ENCODE measurements at places on chromosomes 4 and X. TPM values are rescaled to one million over a fixed set of nuclear protein-coding genes. Genes with fewer than 3 reads are reported as not detected.

The GJB1 gene
- total RNA-seq, result not detected

- DNase-seq, result no peak
Measured at GRCh38 chr4:187849556-187850225, 145.9 kb upstream of the ZFP42 start.

DNA sequence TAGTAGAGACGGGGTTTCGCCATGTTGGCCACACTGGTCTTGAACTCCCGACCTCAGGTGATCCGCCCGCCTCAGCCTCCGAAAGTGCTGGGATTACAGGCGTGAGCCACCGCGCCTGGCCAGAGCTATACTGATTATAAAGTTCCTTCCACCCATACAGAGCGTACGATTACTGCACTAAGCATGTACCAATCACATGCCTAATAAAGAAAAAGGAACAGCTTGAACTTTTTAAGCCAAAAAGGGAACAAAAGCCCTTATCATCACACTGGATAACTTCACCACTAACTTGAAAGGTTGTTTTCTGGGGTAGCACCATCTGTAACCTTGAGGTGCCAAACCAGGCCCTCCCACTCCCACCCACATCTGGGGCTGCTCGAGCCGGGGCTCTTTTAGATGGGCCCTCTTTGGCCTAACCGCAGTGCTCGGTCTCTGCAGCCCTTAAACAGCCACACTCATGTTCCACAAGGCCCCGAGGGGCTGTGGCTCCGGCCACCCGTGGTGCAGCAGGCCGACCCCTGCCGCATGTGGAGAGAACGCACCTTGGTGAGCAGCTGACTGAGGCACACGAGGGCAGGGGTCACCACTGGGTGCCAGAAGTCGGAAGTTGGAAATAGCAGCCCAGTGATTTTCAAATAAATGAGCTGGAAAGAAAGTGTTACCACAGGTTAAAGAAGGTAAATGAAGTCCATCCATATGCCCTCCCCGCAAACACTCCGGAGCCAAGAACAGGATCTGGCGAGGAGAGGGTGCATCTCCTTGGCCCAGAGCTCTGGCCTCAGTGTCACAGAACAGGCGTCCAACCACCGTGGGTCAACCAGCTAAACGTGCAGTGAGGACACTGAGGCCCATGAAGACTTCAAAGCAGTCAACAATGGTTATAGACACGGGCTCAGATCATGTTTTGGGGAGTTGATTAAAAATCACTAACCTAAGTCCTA is 18.4 kb downstream of the NOP14 start:
- DNase-seq, result no peak

- no peak for DNase-seq
Measured at GRCh38 chr4:40309250-40309774, 25.8 kb upstream of the CHRNA9 start.

GRCh38 chr4:139278485-139278884 is 1.5 kb downstream of the MGARP start:
- DNase-seq, result no peak

GRCh38 chrX:130734713-130735112 is 168.3 kb downstream of the ENOX2 start:
- no peak for DNase-seq

DNA sequence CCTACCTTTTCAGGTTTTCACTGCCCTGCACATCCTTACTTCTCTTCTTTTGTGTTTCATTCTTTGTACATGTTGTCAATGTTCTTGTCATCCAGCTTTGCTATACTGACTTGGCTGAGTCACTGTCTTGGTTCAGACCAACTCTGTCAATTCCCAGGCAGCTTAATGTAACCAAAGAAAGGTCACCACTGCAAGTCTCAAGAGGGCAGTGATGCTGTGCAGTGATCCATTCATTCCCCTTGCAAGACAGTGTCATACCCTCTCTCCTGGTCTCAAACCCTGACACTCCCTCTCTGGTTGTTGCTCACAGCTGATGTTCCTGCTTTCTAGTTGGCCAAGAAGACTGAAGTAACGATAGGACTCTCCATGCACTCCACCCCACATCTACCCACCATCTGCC is 17.5 kb downstream of the RAB39B start:
- DNase-seq, result no peak

DNA sequence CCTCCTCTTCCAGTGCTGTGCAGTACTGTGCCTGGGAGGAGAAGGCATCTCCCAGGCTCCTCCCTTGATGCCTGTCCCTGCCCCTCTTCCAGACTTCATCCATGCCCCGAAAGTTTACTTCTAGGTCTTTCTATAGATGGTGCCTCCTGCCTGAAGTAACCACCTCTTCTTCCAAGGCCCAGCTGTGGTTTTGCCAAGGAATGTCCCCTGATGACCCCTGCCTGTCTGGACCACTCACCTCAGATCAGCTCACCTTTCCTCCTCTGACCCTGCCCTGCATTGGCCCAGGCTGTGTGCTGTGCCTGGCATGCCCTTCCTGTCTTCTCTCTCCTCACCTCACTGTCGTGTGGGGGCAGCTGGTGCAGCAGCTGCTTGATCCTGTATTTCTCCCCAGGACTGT is 6.8 kb downstream of the PRICKLE3 start:
- no peak for DNase-seq

The CSN1S1 gene
- total RNA-seq, result not detected

The ARR3 gene
- not detected for total RNA-seq

The GLRA2 gene
- not detected for total RNA-seq

The ADAMTS3 gene
- total RNA-seq, result 3.5 TPM

DNA sequence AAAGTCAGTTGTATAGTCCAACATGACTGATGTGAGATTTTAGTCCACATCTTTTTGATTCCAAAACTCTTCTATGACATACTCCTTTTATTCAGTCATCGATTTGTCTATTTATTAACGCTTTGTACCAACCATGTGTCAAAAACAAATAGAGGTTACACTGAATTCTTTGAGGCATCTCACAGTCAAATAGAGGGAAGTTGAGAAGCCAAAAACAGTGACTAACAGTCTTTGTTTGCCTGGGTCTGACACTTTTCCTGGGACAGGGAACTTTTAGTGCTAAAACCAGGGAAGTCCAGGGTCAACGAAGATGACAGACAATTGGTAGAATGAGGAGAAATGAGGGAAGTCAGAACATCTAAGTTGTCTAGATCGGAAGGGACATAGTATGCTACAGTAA is 169.9 kb upstream of the HS3ST1 start:
- DNase-seq, result no peak

- DNase-seq, result no peak
Measured at GRCh38 chrX:87728024-87728423, 210.4 kb downstream of the KLHL4 start.

The KLHL13 gene
- 10.7 TPM for total RNA-seq

DNA sequence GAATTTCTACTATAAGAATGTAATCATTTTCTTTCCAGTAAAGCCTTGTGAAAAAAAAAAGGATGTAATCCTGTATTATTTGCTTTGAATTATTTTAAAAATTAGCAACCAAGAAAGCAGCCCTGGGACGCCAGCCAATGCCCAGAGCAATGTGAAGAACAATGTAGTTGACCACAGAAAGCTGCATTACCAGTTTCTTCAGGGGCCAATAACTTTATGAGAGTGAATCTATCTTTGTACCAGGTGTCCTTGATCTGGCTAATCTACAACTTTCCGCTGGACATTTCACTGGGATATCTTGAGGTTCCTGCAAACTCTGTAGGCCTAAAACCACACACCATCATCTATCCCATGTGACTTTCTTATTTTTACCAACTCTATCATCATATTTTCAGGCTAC is 7.6 kb upstream of the KLHL2 start:
- DNase-seq, result no peak

GRCh38 chrX:71514367-71515037 is 18.4 kb upstream of the OGT start:
- no peak for DNase-seq

GRCh38 chrX:101442085-101442484 is 34.1 kb downstream of the HNRNPH2 start:
- no peak for DNase-seq

DNA sequence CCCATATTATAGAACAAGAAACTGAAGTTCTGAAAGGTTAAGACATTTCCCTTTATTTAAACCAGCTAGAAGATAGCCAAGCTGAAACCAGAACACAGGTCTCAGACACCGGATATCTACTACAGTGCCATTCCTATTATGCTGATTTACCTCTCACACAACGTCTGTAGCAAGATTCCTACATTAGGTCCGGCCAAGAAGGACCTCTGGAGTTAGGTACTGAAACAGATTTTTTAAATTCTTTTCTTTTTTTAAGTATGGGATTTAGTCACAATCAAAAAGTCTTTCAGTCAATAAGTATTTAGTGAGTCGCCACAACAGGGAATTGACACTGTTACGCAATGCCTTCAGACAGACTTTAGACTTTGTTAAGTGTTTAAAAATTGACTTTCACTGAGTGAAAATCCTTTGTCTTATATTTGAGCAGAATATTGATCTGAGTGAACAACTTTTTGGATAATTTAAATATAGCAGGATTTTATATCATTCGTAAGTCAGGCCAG is 26.5 kb upstream of the SPANXN4 start:
- DNase-seq, result no peak

DNA sequence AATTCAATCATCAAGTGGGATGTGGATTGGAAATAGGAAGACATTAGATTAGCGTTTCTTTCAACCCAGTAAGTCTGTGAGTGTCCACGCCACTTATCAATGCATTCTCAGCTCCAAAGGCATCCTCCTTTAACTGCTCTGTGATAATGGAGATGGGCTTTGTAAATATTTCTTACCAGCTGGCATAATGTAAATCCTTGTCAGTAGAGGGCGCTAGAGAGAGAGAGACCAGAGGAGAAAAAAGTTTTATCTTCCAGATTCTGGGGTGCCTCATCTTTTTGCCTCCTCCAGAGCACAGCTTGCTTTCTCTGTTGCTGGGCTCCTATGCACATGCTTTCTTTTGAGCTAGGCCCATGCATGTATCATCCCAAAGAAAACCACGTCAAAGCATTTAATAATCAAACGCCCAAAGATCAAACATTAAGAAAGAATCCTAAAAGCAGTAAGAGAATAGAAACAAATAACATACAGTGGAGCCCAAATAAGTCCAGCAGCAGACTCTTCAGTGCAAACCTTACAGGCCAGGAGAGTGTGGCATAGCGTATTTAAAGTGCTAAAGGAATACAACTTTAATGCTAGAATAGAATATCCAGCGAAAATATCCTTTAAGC is 9.6 kb upstream of the MTMR1 start:
- DNase-seq, result no peak

DNA sequence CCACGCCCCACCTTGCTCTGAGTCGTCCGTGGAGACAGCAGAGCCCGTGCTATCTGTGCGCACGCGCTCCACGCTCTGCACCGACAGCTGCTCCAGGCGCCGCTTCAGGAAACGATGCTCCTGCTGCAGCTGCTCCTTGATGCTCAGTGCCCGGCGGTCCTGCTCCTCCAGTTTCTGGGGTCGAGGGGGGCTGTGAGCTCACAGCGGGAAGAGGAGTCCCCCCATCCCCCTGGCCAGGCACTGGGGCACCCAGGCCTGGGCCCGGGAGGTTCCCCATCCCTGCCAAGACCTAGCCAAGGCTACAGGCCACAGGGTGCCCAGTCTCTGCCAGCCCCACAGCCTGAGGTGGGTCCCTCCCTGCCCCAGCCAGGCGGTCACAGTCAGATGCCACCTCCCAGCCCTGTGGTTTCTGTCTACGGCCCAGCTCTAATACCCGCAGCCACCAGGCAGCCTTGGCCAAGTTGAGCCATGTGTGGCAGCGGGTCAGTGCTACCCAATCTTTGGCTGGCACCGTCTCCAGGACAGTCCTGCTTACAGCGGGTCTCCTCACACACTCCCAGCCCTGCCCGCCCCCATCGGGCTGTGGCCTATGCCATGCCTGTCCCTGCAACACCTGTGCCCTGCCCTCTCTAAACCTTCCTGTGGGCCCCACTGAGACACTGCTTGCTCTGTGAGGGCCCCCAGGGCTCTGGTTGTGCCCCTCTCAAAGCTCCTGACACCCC is 9.3 kb upstream of the HAUS3 start:
- DNase-seq, result no peak

The GAGE1 gene
- not detected for total RNA-seq

DNA sequence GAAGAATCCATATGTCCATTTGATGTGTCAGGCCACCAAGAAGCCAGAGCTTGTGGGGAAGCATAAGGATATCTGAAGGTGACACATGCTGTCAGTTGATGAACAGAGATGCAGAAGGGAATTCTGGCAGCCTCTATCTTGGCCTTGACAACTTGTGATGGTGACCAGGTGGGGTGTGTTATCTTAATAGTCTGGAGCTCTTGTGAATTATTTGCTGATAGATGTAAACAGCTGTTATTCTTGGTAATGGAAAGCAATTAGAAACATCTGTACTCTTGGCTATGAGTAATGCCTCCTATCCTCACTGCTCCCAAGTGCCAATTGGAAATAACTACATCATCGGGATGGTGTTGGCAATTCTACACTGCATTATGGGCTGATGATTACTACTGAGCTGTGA is 51.9 kb downstream of the NAA11 start:
- no peak for DNase-seq

- no peak for DNase-seq
Measured at GRCh38 chr4:118839221-118839927, 3.4 kb upstream of the SEC24D start.

DNA sequence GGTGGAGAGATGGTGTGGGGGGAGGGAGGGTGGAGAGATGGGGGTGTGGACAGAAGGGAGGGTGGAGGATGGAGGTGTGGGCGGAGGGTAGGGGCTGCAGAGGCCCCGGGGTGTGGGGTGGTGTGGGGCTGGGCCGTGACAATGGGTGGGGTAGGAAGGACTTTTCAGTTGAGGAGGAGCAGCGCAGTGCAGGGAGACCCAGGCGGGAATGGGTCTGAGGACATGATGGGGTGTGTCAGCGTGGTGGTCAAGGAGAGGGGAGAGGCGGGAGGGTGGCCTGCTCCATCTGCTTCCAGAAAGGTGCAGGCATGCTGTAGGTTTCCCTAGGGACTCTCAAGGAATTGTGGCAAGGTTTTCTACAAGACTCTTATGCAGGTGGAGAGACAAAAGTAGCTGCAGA is 48.9 kb downstream of the RGS12 start:
- no peak for DNase-seq

- DNase-seq, result no peak
Measured at GRCh38 chr4:56972809-56973208, 4.6 kb downstream of the NOA1 start.

- no peak for DNase-seq
Measured at GRCh38 chr4:73538162-73538561, 56.6 kb downstream of the AFM start.

GRCh38 chrX:133633950-133634349 is 218.7 kb upstream of the GPC4 start:
- DNase-seq, result no peak

The ZMAT1 gene
- total RNA-seq, result 2.8 TPM

DNA sequence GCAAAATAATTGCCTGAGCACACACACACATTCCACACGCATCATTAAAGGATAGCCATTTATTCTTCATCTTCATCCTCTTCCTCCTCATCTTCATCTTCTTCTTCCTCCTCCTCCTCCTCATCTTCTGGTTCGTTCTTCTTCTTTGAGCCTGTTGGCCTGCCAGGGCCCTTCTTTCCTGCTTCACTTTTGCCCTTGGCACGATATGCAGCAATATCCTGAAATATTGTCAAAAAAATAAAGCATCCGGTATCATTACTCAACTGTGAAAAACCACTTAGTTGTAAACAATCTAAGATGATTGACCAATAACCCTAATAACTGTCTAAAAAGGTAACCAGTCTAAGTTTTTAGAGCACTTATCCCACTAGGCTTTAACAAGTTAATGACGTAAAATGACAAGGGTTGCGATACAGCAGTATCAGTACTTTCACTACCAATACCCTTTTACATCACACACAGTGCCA is 2.1 kb downstream of the HMGB2 start:
- DNase-seq, result no peak

The N4BP2 gene
- 13.7 TPM for total RNA-seq

The POU3F4 gene
- total RNA-seq, result 0.55 TPM

Data from kidney epithelial cell (primary cell).